A549 (cell line): ENCODE measurements at places on chromosomes 3 and 15.

GRCh38 chr3:63995086-63995485, 28.2 kb downstream of the PSMD6 start:
- DNase-seq, result no peak

GRCh38 chr3:132654721-132655120, 4.9 kb downstream of the ACAD11 start:
- DNase-seq, result no peak

DNA sequence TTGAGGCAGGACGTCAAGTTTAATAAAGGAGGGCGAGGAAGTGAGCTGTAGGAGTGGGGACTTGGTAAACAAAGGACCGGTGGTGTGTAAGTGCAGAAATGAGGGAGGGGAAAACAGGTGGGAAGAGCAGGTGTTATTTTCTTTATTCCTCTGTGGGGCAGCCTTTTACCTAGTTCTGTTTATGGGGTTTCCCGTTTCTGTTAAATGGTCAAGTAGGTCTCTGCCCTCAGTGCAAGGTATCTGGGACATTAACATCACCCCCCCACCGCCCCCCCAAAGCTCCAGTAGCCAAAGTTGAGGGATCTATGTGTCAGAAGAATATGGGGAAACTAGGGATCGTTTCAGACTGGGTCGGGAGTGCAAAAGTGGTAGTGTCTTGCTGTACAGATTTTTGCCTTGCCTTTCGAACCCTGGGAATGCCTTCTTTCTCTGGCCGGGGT, 893 bp downstream of the MGA start:
- DNase-seq, result no peak

- DNase-seq, result no peak
Measured at GRCh38 chr3:107798381-107798780, 275.6 kb downstream of the BBX start.

DNA sequence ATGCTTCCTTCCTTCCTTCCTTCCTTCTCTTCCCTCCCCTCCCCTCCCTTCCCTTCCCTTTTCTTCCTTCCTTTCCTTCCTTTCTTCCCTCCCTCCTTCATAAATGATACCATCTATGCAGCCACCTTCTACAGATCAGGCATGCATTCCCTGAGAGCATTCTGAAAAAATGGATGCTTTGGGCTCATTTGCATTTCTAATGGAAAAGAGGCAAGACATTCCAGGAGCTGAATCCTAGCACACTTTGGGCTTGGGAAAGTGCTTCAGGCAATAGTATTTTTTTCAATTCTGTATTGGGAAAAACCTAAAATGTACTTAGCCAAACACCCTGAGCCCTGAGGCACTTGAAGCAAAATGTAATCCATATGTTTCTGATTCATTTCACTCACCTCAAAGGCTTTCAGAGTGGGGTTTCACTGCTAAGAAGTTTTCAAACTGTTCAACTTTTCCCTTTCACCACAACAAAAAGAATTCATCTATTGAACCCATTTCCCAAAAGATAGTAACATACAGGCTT, 220.1 kb upstream of the RORA start:
- no peak for DNase-seq

DNA sequence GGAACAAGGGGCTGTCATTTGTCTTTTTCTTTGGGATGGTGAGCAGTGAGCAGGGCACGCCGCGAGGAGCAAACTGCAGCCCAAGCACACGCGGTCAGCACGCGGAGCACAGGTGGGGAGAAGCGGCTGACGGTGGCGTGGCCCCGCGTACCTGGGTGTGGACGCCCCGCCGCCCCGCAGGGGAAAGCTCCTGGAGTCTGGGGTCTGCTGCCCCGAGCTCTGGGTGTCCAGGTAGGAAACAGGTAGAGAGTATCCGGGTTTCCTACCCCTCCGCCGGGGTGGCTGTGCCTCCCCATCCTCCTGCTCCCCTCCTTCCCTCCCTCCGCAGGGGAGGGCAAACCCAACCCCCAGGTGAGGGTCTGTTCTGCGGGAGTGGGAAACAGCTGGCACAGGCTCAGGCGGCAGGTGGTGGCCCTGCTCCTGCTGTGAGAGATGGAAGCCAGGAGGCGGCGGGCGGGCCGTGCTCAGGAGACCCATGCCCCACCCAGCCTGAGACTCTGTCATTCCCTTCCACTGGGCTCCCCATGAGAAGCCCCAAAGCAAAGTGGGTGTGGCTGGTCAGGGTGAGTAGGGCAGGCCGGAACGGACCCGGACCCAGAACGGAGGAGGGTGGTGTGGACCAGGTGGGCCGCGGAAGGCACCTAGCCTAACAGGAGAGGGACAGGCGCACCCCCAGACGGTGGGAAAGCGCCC, 56.9 kb upstream of the CGNL1 start:
- DNase-seq, result no peak

GRCh38 chr3:12777171-12777570, 18.1 kb upstream of the TMEM40 start:
- no peak for DNase-seq
